ENCODE measurements at places on chromosomes 1 and 21.

DNA sequence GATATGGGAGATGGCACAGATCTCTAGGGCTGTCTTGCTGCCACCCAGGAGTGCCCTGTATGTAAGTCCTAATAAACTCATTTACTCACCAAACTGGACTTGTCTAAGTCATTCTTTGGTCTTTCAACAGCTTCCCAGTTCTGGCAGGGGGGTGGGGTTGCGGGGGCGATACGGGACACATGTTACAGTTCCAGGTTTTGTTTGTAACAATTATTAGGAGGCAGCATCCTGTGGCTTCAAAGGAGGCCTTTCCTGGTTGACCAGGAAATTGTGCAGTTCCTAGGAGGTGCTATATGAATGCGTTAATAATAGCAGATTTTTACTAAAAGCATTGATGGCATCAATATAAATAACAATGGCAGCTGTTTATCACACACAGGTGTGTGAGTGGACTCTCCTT is 42.7 kb upstream of the TRIM45 start:
- DNase-seq: no peak

DNA sequence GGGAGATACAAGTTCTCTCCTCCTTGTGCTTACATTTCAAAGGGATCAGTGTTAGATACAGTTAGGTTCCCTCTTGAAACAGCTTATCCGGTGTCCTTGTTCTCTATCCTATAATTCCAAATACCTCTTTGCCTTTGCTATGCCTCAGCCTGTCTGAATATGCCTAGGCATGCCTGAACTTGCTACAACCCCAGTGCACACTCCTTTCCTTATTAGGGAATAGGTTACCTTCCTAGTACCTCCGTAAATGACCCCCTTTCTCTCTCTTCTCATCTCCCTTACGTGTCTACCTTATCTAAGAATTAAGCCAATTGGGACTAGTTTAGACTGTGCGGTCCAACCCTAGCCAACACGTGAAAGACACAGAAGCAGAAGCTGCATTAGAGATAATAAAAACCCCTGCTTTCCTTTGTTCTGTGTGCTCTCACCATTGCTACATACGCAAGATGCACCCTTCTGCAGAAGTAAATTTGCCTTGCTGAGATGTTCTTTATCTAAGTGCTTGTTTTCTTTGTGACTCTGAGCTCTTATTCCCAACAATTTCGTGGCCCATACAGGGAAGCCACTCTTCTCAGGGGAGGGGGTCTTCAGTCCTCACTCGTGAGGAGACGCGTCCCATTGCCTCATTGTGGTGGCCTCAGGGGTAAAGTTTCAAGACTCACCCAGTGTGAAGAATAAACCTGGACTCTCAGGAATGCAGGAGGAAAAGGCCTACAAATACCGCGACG is 802.1 kb downstream of the PLA2G4A start:
- DNase-seq: no peak

DNA sequence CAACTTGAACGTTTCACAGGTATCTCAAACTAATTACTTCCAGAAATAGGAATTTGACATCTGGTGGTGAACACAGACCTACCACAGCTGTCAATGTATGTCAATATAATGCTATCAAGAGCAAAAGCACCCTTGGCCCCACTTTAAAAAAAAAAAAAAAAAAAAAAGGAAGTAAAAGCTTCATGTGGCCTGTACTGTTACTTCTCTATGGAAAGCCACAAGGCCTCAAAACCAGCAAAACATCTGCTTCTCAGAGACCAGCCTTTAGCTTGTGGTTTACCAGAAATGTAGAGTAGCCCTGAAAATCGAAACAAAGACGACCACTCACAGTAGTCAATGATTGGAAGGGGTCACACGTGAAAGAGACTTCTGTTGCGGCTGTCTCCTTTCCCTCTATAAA is 109.6 kb downstream of the SLC45A1 start:
- DNase-seq: peak; percentile 36

GRCh38 chr1:156741481-156741983 is 644 bp upstream of the MRPL24 start:
- DNase-seq: no peak

- no peak for DNase-seq
Measured at GRCh38 chr1:194279975-194280374, 1093.6 kb upstream of the B3GALT2 start.
